ENCODE measurements at places on chromosomes 13 and 19.

GRCh38 chr19:18157465-18158063, 4.6 kb downstream of the PIK3R2 start:
- DNase-seq: no peak

DNA sequence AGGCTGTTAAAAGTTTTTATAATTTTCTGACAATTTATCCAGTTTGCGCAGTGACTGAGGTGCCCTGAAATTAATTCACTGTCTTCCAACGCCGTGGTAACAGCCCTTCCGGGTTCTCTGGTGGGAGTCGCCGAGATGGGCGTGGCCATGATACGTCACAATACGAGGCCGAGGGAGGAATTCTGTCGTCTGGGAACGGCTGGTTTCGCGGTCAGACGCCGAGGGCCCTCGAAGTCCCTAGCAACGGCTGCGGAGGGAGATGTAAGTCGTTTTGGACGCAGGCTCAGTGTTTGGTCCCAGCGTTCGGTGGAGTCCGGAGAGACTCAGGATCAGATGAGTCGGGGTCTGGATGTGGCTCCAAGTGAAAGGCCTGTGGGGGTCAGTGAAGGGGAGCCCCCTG, 21.7 kb downstream of the ZNF613 start:
- no peak for DNase-seq

- no peak for DNase-seq
Measured at GRCh38 chr13:63999614-64000305, 2584.1 kb upstream of the PCDH20 start.

DNA sequence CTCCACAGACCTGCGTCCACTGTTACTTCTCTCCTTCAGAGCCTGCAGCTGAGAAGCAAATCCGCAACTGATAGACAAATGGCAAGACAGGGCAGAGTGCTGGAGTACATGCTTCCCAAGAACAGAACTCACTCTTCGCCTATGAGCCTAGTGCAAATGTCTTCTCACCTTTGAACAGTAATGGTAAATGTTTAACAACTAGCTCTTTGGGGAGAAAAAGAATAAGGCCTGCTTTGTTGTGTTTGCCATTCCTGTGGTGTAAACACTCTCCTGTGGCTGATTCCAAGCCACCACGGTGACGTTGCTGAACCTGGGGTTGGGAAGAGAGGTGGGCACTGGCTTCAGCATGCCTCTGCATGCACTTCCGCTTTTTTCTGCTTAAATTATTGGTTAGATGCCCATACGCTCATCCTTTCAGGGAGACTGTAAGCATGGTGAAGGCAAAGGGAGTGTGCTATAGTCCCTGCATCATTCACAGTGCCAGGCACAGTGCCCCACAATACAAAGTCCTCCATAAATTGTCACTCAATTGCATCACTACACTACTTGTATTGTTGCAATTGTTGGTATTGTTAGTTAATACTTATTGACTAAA, 28.1 kb upstream of the GTF3A start:
- no peak for DNase-seq

DNA sequence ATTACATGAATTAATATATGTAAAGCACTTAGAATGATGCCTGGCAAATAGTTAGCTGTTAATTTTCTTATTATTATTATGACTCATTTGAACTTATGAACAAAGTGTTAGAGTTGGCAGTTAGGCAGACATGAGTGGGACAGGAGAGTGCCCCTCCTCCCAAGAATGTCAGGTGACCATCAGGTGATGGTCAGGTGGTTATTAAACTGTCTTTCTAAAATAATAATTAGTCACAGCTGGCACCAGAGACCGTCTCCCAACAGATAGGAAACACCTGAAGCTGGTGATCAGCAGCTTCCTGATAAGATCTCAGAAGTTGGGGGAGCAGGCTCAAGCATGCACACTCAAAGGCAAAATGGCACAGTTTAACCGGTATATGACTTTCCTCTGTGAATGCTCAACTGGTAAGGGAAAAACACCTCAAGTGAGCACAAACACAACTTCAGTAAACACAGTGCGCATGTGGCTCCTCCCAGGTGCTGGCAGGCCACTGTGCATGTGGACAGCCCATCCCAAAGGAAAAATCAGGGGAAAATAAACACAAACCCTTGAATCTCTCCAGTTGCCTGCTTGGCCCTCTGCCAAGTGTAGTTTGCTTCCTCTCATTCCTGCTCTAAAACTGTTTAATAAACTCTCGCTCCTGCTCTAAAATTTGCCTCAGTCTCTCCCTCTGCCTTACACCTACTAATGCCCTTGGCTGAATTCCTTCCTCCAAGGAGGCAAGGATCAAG, 54.0 kb downstream of the FLT1 start:
- DNase-seq: no peak

GRCh38 chr13:51717786-51718398, 86.1 kb downstream of the DHRS12 start:
- DNase-seq: no peak

DNA sequence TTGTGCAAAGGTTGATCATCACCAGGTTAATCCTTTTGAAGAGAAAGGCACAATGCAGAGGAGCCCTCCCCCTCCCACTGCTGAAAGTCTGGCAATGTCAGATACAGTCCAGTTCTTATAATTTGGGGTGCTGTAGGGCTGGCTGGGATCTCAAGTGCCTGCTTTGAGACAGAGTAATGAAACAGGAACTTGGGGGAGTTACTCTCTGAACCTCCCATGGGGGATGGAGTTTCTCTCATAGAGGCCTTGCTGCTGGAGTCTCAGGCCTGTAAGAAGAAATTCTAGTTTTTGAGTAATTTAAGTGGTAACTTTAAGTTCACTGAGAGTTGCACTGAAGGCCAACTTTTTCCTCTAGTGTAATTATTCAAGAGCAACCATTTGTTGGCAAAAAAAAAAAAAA, 410.5 kb downstream of the KCNRG start:
- no peak for DNase-seq

- DNase-seq: no peak
Measured at GRCh38 chr13:77715233-77715891, 17.9 kb downstream of the SLAIN1 start.

- DNase-seq: no peak
Measured at GRCh38 chr13:28590461-28590860, 68.5 kb upstream of the POMP start.

DNA sequence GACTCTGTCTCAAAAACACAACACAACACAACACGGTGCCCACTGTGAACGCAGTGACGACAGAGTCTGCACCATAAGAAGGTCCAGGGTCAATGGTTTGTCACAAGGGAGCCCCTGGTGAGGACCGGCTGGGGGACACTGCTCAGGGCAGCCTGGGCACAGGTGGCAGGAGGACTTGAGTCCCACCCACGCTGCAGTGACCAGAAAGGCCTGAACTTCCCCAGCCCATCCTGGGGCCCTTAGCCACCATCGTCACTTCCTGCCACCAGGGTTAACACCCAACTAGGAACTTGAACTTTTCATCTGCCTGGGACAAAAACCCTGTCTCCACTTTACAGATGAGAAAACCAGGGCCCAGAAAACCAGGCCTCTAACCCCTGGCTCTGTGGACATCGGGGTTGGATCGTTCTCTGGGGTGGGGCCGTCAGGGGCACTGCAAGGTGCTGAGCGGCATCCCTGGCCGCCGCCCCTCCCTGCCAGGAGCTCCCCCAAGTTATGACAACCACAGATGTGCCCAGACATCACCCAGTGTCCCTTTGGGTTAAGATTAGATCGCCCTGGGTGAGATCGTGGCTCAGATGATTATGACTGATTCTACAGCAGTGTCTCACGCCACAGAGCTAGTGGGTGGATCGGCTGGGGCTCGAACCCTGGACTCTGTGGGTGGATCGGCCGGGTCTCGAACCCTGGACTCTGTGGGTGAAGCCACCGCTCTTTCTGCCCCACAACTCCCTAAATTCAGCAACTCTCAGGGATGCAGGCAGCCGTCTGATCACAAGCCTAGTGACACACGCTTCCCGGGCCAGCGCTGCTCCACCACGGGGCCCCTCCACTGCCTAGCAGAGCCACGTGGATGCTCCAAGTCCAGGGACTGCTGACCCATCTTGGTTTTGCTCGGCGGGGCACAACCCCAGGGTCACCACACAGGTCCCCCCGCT, 14.0 kb downstream of the MOB3A start:
- no peak for DNase-seq

DNA sequence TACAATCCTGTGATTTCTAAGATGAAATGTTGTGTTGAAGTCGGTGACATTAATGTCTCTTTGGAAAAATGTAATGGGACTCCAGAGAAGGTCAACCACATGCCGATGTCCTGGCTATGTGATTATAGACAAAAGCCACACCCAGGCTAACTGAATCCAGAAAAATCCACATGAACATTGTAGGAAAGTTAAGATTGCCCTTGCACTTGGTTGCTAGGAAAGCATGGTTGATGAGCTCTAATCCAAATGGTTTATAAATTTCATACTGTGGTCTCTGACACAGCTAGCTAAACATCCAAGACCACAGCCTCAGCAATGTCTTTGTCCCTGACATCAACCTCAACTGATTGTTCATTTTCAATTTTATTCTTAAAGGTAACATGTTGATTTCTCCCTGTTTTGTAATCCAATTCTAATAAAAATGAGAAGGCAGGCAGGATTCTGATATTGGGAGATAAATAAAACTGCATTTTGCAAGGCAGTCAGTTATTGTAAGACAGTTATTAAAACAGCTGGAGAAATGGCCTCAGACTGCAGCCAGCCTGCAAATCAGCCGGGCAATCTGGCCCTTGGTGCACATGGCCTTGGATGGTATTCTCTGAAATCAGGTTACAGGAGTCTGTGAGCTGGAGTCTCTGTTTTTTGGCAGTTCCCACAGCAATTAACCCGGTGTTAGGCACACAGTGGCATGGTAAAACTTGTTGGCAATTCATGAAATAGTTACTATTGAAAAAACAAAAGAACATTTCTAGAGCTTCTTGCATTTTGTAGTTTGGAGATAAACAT, 93.9 kb downstream of the STARD13 start:
- DNase-seq: no peak

GRCh38 chr19:15412832-15413231, 6.0 kb downstream of the AKAP8L start:
- DNase-seq: no peak

- DNase-seq: no peak
Measured at GRCh38 chr19:50952910-50953309, at the start of gene KLK5. Gene KLK5 (minus strand): TSS chr19:50953038. CDS start chr19:50952657, 381 bp downstream.

GRCh38 chr13:21849323-21849722, 178.4 kb downstream of the FGF9 start:
- no peak for DNase-seq

DNA sequence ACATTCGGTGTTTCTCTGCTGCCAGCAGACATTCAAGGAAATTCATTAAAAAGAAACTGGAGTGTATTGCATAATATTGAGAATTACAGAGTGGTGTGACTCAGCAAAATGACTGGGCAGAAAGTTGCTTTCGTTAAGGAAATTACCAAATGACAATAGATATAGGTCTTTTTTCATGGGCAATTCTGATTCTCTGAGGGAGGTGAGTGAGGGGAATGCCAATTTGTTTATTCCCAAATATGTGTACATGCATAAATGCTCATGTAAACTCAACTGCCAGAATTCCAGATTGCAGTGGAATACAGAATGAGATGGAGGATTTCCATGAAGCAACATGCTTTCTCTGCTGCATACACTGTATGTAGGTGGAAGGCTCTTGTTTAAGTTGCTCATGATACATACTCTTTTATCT, 1730.1 kb downstream of the SLITRK5 start:
- DNase-seq: no peak

GRCh38 chr13:94061301-94061700, 418.2 kb downstream of the DCT start:
- DNase-seq: no peak

DNA sequence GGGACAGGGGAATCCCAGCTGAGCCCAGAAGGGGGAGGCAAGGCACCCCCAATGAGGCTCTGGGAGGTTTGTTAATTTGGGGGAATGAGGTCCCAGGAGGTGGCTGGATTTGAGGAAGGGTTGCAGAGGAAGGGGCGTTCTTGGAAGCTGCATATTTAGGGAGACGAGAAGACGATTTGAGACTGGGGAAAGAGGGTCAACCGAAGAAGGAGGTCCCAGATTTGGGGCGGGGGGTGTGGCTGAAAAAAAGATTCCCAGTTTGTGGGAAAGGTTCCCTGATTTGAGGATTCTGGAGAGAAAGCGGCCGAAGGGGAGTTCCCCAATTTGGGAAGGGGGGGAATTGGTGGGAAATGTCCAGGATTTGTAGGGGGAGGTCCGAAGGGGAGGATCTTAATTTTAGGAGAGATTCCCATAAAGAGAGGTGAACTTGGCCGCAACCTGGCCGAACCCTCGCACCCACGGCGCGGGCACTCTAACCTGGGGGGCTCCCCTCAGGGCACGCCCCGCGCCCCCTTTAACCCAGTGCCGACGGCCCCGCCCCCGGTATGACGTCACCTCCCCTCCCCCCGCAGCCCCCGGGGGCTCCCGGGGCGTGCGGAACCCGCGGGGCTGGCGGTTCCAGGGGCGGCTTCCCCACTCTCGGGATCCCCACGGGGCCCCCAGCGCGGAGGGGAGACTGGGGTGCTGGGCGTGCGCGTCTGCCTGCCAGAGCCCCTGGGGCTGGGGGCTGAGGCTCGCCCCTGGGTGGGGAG, 1.2 kb downstream of the PTPRS start:
- no peak for DNase-seq
